ENCODE measurements at places on chromosomes 13 and 19.

DNA sequence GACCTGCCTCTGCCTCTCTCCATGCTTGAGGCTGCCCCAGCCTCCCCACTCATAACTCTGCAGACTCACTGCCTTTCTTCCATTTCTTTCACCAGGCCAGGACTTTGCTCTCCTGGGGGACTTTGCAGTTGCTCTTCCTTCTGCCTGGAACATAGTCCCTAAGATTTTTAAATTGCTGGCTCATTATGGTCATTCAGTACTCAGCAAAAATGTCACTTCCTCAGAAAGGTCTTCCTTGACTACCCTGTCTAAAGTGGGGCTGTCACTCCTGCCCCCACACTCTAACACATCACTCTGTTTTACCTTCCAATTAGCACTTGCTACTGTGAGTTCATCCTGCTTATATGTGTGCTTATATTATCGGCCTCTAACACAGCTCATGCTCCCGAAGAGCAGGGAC, 618.2 kb downstream of the UQCRFS1 start:
- no peak for DNase-seq

GRCh38 chr13:94759120-94759728, 46.9 kb upstream of the SOX21 start:
- DNase-seq, result no peak

DNA sequence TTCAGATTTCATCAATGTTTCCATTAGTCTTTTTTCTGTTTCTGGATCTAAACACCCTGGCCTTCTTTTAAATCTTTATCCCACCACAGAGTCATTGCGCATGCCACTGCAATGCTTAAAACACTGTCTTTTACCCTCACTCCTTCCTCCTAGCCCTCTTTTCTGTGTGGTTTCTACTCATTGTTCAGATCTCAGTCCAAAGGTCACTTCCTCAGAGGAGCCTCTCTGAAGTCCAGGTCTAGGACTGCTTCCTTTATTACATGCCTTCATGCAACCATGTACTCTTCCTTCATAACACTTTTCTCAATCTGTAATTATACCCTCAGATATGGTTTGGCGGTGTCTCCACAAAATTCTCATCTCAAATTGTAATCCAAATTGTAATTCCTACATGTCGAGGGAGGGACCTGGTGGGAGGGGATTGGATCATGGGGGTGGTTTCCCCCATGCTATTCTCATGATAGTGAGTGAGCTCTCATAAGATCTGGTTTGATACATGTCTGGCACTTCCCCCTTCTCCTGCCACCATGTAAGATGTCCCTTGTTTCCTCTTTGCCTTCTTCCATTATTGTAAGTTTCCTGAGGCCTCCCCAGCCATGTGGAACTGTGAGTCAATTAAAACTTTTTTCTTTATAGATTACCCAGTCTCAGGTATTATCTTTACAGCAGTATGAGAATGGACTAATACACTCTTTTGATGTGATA, 808.9 kb downstream of the DIAPH3 start:
- no peak for DNase-seq

DNA sequence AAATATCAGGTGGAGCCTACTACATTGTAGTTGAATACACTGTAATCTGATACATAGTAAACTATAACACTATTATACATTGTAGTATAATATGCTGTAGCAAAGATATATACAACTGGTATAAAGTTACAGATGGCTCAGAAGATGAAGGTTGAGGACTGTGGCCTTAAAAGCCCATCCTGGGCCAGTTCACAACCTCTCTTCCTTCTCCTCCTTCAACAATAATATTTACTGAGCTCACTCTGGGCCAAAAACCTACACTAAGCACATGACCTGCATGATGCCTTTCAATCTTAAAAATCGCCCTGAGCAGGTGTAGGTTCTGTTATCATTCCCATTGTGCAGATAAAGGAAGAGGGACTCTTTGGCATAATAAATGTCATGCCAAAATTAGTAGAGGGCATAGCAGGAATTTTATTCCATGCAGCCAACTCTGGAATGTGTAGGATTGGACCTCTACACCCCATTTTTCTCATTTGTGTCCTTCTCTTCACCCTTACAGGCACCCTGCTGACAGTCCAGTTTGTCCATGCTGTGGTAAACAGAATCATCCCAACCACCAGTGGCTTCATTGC, 14.6 kb upstream of the SIN3B start:
- no peak for DNase-seq

DNA sequence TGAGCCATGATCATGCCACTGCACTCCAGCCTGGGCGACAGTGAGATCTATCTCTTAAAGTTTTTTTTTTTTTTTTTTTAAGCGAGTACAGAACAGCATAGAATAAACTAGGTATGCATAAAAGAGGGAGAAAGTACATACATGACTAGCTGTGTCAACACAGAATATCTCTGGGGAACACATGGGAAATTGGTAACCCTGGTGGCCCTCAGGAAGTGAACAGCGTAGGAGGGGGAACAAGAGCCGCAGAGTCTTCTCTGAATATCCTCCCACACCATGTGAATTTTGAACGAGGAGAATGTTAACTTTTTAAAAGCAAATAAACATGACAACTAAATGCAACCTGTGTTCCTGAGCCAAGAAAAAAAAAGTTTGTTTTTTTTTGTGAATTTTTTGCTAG, 15.2 kb downstream of the PHLDB3 start:
- no peak for DNase-seq

- no peak for DNase-seq
These were observed 1303.4 kb downstream of the PCDH9 start for GRCh38 chr13:65926750-65927171.

DNA sequence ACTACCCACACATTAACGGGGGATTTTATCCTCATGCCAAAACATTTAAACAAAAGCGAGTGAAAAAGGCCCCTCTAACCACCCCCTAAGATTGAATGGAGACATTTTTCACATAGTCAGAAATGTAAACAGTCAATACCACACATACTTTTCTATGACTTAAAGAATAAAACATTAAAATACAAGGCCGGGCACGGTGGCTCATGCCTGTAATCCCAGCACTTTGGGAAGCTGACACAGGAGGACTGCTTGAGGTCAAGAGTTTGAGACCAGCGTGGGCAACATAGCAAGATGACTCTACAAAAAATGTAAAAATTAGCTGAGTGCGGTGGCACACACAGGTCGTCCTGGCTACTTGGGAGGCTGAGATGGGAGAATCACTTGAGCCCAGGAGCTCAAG, 47.3 kb downstream of the MPHOSPH8 start:
- DNase-seq, result no peak

DNA sequence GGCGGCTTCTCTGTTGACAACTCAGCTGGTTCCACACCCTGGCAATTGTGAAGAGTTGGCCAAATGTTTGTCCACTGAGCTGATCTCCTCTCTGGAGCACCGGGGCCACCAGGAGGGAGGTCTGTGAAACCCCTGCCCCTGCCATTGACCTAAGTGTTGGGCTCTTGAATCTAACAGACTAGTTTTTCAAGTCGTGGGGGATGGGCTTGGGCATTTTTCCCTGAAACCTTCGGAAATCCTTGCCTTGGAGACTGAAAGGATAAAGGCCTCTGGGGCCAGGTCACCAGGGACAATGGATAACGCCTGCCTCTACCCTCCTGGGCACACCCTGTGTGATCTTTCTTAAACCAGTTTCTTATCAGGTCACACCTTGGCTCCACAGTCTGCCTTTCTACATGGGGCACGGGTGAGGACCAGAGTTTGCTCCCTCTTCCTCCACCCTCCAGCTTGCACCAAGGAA, 881 bp downstream of the GEMIN7 start:
- no peak for DNase-seq

- no peak for DNase-seq
These were observed 75.3 kb downstream of the FGF14 start for GRCh38 chr13:102326381-102327118.

- no peak for DNase-seq
These were observed 14.7 kb downstream of the HCN2 start for GRCh38 chr19:604355-604754.

DNA sequence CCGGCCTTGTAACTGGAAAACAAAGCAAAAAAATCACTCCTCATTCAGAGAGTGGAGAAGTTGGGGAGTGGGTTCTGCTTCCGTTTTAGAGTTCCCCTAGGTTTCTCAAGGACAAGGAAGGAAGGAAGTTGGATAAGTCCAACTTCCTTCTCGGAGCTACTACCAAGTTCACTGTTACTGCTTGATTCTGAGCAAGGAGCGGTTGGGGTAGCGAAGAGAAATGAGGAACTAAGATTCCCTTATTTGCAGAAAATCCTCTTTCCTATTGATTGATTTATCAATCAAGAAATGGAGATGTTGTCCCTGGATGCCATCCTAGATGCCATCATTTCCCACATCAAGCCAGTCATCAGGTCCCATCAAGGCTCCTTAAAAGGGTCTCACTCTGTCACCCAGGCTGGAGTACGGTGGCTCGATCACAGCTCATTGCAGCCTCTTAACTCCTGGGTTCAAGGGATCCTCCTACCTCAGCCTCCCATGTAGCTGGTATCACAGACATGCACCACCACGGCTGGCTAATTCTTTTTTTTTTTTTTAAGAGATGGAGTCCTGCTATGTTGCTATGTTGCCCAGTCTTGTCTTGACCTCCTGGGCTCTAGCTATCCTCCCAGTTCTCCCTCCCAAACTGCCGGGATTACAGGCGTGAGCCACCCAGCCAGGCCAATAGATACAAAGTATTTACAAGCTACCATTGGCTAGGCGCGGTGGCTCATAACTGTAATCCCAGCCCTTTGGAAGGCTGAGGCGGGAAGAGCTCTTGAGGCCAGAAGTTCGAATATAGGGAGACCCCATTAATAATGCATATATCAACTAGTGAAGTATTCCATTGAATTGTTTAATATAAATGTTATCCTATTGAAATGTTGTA, 809 bp upstream of the B9D2 start:
- no peak for DNase-seq

DNA sequence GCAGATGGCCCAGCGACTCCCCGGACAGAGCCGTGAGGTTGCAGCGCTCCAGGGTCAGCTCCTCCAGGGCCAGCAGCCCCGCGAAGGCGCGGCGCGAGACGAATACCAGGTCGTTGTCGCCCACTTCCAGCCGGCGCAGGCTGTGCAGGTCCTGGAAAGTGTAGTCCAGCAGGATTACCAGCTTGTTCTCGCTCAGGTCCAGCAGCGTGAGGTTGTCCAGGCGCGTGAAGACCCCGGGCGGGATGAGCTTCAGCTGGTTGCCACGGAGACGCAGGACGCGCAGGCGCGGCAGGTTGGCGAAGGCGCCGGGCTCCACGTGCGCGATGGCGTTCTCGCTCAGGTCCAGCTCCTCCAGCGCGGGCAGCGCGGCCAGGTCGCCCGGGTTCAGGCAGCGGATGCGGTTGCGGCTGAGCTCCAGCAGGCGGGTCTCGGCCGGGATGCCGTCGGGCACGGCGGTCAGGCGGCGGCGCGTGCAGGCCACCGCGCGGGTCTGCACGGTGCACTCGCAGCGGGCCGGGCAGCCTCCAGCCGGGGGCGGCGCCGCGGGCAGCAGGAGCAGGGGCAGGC, 9.3 kb upstream of the PEAK3 start:
- no peak for DNase-seq

DNA sequence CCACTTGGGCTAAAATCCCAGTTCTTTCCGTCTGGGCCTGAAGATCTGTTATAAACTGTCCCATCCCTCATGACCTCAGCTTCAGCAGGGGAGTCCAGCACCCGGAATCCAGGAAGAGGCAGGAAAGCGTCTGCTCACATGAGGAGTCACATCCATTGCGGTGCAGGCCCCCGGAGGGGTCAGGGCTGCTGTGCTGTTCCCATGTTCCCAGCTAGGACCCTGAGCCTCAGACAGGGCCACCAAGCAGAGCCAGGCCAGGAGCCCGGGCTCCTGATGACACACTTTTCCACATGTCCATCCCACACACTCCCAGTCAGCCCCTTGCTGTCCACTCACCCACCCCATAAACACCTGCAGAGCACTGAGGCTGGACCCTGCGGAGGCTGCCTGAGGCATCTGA, 45.3 kb upstream of the VSTM2B start:
- DNase-seq, result no peak

DNA sequence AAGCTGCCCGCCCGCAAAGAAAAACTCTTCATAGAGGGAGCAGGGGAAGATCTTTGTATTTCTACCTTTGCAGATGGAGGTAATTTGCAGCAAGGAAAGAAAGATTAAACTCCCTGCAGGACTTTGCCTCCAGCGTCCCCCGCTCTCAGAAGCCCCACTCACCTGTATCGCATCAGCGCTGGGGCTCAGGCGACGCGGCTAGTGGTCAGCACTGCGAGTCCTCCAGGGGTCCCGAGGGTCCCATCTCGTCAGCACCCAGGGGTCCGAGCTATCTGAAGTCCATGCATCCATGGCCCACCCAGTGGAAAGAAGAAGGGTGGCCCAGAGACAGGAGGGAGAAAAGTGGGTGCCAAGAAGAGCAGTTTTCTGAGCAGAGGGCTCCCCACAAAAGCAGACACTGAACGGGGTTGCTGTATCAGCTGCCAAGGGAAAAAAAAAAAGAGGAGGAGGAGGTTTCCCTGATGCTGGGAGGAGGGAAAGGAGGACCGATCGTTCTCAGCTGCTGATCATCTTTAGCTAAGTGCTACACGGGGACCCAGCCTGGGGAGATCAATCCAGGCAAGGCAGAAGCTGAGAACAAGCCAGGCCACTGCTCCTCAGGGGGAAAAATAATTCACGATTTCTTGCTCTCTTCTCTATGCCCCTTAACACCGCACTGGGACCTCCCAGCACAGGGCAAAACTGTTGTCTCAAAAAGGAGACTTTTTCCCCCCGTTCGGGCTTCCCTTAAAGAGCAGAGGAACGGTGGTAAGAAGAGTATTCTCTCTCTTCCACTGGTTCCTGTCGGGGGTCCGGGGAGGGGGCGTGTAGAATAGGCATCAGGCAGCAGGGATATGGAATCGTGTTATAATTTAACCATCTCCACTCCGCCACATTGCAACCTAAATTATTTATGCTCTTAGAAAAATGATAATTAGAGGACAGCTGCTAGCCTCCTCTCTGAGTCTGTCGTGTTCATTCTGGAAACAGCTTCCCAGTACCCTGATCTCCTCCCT, 117.7 kb upstream of the CACNA1A start:
- no peak for DNase-seq

DNA sequence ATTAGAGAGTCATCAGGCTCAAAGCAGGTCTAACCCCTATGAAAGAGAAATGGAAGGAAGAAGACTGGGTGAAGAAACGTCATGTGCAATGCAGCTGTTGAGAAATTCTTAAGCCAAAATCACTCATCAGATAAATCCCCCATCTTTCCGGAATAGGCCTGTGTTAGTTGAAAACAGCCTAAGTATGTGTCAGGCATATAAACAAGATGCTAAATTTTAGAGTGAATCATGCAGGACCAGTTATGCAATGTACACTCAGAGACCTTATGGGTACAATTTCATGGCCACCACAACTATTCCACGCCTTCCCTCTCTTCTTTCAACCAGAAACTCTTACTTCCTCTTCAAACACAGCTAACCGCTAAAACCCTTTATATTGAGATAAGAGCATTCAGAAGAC, 717.7 kb upstream of the ATXN8OS start:
- no peak for DNase-seq

Measured in activated gamma-delta T cell (primary cell).